ENCODE measurements at places on chromosomes 1 and 21.

DNA sequence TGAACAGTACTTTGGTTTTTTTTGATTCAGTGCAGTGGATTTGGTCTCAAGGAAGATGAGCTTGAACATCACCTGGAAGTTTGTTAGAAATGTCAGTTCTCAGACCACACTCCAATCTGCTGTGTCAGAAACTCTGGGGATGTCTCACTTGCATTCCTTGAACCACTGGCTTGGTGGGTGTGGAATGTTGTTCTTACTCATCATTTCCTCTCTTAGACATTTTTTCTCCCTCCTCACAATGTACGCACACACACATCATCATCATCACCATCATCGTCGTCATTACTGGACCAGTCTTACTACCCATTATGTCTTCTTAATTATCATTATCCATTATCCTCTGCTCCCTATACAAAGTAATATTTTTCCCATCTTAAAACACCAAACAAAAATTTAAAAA lies 91.9 kb upstream of the KCNK2 start:
- no peak for DNase-seq

- no peak for DNase-seq
Measured at GRCh38 chr1:203711251-203712007, 53.6 kb upstream of the LAX1 start.

- DNase-seq = no peak
Measured at GRCh38 chr21:28761674-28762356, 230.9 kb downstream of the LTN1 start.

DNA sequence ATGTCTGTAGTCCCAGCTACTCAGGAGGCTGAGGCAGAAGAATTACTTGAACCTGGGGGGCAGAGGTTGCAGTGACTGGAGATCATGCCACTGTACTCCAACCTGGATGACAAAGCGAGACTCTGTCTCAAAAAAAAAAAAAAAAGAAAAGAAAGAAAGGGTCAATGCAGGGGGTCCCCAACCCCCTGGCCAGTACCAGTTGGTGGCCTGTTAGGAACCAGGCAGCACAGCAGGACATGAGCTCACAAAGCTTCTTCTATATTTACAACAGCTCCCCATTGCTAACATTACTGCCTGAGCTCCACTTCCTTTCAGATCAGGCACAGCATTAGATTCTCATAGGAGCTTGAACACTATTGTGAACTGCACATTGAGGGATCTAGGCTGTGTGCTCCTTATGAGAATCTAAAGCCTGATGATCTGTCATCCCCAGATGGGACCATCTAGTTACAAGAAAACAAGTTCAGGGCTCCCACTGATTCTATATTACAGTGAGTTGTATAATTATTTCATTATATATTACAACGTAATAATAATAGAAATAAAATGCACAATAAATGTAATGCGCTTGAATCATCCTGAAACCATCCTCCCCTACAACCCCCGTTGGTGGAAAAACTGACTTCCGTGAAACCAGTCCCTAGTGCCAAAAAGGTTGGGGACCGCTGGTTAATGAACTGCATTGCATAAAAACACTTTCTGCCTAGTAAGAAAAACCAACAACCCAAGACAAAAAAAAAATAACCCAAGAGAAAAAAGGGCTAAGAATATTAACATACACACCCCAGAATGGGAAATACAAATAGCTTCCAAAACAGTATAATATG lies 2.8 kb downstream of the ZBTB8OS start:
- no peak for DNase-seq

DNA sequence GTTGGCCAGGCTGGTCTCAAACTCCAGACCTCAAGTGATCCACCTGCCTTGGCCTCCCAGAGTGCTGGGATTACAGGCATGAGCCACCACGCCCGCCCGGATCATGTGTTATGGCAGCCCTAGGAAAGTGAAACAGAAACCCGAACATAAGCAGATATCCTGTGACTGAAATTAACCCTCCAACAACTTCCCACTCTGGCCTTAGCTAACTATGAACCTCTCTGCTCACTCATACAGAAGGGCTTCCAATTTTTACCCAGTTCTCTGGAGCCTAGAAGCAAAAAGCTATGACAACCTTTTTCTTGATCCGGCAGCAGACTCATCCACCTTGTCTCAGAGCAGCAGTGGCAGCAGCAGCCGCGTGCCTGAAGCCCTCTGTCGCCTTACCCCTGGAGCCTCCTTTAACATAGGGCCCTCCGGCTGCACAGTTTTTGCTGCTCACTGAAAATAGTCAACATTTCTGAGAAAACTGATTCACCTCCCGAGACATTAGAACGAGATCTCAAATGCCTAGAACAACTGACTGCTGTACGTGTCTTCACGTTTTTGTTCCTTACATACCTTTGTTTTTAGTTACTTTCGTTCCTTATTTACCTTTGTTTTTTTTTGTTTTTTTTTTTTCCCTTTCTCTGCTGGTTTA lies 9.3 kb downstream of the CBR1 start:
- peak; percentile 38 for DNase-seq

- DNase-seq = no peak
Measured at GRCh38 chr1:198443365-198444233, 96.9 kb downstream of the ATP6V1G3 start.

DNA sequence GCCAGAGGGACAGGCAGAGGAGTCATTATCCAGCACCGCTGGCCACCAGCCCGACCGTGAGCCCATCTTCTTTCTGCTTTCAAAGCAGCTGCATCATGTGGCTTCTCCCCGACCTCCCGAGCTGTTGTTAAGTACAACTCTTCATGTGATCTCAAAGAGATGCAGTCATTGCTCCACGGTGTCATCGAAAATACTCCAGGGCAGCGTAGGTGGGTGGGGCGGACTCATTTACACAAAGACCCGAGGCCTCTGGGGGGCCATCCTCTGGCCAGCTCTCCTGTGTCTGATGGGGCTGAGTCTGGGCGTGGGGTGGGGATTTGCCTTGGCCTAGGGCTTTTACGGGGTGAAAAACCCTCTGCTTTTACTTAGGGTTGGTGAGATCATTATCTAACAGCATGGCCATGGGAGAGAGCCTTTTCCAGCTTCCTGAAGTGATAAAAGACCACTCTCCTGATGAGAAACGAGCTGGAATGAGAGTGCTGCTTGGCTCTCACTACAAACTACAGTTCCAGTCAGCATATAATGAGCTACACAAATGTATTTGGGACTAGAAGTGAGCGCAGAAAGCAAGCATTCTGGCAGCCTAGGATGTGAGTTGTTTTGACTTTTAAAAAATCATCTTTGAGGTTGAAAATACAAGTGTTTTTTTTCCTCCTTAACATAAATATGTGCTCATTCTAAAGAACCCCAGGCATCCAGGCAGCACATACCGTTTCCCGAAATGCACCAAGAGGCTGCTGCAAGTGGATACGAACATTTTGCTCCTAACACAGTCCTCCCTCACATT lies 165.0 kb downstream of the RHOU start:
- DNase-seq = no peak

DNA sequence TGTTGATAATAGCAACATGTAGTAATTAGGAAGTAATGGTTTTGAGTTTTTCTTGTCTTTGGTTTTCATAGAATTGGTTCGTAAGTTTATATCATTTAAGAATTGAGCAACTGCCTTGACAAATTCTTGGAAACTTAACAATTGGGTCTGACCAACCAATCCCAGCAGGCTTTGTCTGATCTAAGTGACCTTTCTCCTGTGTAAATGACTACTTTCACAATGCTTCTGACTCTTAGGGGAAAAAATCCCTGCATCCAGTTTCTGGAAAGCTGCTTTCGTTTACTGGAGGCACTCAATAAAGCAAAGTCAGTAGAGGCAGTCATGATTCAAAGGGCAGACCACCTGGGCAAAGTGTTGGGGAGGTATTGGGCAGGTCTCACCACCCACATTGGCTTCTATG lies 303.6 kb upstream of the FAM78B start:
- no peak for DNase-seq

GRCh38 chr1:218459878-218460711 lies 115.0 kb downstream of the TGFB2 start:
- no peak for DNase-seq

DNA sequence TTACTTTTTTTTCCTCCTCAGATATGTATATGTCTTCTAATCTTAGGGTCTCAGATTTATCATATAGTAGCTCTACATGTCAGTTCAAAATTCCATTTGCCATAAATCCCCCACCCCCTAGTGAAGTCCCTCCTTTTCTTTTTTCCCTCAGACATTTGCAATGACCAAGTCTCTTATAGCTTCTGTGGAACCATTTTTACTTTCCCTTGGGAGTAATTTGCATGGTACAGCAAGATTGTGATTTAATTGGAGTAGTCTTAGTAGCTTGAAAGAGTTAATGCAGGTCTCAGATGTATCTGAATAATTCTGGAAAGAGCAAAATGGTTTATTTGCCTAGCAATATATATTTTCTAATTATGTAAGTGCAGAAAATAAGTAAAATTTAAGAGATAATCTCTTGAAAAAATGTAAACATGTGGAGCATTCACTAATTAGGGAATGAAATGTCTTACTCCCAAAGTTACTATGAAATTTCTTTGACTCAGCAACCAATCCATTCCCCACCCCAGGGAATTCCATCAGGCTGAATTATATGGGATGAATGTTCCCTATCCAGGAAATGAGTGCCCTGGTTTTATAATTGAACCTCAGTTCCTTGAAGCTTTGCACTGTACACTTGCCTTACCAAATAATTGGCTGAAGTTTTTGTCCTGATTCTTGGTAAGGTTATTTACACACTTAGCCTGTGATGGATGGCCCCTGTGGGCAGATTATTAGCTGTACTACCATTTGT lies 267.0 kb downstream of the DNM3 start:
- no peak for DNase-seq

GRCh38 chr1:198106011-198106410 lies 50.8 kb upstream of the NEK7 start:
- DNase-seq = no peak

GRCh38 chr1:182051938-182052337 lies 9.6 kb downstream of the ZNF648 start:
- no peak for DNase-seq

DNA sequence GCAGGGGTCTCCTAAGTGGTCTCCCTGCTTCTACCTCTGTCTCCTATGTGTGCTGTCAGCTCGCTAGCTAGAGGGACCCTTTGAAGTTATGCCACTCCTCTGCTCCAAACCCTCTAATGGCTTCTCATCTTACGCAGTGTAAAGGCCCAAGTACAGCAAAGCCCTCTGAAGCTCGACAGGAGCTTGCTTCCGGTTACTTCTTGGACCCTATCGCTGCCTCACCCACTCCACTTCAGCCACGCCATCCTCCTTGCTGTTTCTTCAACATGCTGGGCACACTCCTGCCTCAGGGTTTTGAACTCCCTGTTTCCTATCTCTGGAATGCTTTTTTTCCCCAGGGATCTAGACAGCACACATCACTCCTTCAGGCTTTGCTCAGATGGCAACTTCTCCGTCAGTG lies 102.3 kb upstream of the F3 start:
- DNase-seq = no peak

DNA sequence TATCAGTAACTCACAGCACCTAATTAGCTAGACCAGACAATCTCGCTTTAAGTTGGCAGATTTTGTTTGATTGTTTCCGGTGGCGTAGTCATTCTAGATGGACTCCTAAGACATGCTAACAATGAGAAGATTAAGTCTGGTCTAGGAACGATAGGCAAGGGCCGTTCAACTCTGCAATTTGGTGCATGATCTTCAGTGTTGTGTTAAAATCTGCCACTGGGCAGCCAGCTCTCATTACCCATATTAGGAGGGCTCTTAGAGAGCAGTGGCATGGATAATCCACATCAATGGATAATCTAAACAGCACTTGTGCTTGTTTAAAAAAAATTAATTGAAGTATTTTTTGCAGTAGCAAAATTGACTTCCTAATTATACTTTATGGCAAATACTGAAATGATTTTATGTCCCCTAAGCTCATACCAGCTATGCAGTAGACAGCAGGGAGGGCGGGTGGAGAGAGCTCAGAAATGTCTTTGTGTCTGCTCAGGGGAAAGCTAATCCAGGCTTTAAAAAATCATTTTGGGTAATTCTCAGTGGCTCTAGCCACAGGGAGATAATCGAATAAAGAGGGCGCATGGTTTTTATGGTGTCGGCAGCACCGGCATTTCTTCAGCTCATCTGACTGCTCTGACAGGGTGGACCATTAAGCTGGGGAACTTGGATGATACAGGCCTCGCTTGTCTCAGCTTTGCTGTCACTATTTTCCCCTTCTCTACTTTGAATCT lies 48.5 kb upstream of the IKBKE start:
- DNase-seq = no peak

DNA sequence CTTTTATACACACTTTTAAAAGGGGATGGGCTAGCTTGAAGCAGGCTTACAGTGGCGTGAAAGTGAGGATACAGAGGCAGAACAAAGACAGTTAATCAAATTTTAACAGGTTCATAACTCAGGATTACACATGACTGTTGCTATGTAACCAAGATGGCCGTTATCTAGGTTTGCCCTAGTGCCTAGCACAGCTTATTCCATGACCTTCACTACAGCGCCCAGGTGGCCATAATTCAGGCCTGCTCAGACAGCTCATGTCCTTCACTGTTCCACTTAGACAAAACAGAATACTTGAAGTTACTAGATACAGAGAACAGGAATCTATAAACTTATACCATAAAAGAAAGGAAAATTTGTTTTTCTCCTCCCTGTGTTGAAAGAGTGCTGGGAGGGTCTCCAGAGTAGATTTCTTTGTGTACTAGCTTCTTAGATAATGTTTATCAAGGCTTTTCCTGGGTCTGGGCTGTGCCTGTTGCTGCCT lies 6.2 kb upstream of the SPRR2F start:
- no peak for DNase-seq

DNA sequence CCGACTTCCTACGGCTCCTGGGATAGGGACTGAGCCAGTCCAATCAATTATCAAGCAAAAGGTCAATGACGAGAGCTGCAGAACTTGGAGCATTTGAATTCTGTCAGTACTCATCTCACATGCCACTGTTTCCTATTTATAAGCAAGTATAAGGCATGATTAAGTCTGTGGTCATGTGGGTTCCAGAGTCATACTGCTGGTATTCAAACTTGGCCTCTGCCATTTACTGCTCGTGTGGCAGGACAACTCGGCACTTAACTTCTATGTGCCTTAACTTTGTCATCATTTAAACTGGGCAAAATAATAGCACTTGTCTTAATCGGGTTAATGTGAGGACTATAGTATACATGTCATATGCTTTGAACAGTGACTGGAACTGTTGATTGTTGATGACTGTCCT lies 44.9 kb upstream of the TNFSF18 start:
- no peak for DNase-seq

DNA sequence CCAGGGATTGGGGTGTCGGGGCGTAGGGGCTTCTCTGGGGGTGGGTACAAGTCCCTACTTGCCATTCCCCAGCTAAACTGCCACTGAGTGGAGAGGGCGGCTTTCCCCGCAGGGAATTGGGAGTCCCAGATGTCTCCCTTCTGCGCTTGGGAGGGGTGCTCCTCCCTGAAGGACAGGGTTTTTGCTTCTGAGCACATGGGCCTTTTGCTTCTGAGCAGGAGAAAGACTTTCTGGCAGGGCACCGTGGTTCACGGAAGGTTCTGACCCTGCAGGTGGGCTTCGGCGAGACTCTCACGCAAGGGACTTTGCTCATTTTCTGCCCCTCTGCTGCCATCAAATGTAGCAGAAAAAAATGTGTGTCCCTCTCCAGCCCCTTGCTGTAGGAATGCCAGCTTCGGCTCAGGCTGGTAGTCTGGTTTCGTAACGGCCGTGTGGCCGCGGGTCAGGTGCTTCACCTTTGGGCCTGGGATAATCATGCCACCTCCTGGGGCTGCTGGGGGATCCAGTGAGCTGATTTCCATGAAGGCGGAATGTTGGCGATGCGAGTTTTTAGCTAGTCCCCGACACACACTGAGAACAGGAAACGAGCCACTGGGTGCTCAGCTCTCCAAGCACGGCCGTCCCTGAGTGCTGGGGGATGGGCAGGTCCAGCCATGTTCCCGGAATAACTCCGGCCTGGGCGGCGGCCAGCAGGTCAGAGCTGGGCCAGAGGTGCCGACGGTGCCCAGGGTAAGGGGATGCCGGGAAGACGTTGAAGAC lies 364.0 kb downstream of the CAMTA1 start:
- no peak for DNase-seq

GRCh38 chr1:90704817-90705216 lies 12.3 kb downstream of the BARHL2 start:
- no peak for DNase-seq
